Kidney tubule cell (primary cell): ENCODE measurements at places on chromosomes 2 and 18.

- no peak for DNase-seq
Observed at GRCh38 chr2:165575044-165575615, 105.6 kb downstream of the CSRNP3 start.

DNA sequence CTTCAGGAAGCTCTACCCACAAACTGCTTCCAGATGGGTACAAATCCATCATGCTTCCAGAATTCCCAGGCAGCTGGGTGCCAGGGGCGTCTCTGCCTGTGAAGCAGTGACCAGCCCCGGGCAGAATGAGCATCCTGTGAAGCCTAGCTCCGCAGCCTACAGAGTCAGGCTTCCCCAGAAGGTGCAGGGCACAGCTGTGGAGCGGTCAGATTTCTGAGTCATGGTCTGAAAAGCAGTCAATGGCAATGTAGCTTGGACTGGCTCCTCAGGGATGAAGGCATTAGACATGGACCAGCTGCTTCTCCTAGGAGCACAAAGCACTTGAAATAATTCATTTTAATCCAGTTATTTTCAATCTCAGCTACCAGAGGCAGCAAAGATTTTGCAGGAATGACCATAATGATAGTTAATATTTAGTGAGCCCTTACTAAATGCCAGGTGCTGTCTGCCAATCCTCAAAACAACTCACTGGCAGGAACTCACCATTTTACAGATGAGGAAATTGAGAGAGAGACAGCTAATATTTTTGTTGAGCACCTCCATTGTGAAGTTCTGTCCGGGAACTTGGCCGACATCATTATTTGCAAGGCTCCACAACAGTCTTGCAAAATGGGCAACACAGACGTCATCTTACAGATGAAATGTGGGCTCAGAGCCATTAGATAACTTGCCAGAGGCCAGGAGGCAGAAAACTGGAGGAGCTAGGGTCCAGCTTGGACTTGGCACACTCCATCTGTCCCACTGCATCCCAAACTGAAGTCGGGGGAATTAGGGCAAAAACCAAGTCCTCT is 31.7 kb downstream of the ACMSD start:
- no peak for DNase-seq

DNA sequence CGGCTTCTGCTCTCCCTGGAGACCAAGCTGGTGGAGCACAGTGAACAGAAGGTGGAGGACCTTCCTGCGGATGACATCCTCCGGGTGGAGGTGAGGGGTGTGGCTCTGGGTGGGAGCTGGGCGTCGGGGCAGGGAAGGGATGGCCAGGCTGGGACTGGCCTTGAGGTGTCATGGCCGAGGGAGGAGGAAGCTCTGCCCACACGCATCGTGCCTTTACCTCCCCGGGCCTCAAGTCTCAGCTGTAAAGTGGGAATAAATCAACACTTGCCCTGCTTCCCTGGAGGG is 98.2 kb downstream of the DYSF start:
- DNase-seq = no peak

- no peak for DNase-seq
Observed at GRCh38 chr2:203867561-203868200, at the start of gene CTLA4. CTLA4 (plus strand) TSS chr2:203867771; CDS start chr2:203867943, 172 bp downstream.

DNA sequence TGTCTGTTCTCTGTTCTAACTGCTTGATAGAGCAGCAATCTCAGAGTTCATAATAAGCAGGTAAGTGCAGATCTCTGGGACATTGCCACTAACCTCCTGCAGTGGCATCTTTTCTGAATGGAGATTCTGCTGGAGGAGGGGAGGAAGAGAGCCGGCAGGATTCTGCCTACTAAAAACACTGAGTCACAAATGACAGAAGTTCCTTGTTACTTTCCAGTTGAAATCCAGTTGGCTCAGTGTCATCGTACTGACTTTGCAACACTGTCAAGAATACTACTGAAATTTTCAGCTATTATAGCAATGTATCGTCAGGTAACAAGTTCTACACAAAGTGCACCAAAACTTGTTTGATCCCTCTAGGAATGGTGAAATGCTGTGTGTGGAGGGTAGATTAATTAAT is 79.6 kb upstream of the ST6GAL2 start:
- no peak for DNase-seq

DNA sequence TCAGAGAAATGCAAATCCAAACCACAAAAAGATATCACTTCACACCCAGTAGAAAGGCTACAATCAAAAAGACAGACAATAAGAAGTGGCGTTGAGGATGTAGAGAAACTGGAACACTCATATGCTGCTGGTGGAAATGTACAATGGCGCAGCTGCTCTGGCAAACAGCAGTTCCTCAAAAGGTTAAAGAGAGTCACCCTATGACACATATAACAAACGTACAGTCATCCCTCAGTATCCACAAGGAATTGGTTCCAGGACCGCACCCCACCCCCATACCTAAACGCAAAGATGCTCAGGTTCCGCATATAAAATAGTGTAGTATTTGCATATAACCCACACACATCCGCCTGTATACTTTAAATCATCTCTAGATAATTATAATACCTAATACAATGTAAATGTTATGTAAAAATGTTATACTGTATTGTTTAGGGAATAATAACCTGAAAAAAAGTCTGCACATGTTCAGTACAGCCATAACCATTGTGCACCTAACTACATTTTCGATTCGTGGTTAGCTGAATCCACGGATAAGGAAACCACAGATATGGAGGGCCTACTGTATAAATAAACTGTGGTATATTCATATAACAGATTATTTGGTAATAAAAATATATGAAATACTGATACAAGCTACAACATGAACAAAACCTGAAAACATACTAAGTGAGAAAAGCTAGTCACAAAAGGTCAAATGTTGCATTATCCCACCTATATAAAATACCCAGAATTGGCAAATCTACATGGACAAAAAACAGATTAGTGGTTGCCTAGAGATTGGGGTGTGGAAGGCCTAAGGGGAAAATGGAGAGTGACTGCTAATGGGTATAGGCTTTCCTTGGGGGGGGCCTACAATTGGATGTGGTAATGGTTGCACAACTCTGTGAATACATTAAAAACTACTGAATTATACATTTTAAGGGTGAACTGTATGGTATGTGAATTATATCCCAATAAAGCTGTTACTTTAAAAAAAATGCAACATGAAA is 37.5 kb downstream of the UXS1 start:
- no peak for DNase-seq

DNA sequence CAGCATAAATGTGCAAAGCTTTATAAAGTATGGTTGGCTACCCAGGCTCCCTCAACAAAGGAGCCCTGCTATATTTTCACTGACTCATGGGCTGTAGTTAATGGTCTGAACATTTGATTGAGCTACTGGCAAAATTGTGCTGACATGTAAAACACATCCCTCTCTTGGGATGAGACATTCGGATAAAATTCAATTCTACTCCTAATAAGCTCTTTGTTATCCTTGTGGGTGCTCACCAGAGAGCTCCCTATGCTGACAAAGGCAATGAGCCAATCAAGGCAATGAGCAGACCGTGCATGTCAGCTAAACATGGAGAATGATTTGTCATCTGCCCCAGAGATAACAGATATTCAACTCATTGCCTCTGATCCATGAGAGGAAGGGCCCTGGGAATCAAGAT is 27.7 kb downstream of the SERPINB8 start:
- DNase-seq = peak; percentile 67
